Posterior vena cava (tissue), 2 donors: ENCODE measurements at places on chromosomes 6 and 20. TPM values are rescaled to one million over a fixed set of nuclear protein-coding genes. Genes with fewer than 3 reads are reported as not detected.

GRCh38 chr6:81834141-81834681 is 81.7 kb upstream of the TENT5A start:
- DNase-seq, result no peak

DNA sequence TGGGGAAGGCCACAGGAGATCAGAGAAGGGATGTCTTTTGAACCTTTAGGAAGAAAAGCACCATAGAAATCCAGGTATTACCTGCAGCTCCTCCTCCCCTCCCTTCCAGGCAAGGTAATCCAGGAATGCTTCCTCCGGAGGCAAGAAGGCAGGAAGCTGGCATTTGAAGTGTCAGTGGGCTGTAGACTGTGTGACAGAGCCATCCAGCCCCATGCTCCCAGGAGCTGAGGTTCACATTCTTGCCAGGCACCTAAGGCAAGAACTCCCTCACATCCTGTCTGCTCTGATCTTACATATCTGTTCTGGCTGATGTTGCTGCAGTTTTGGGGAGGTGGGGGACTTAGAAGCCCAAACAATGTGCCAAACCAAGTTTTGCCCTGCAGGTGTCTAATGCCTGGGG is 27.8 kb upstream of the SCUBE3 start:
- DNase-seq, result no peak

DNA sequence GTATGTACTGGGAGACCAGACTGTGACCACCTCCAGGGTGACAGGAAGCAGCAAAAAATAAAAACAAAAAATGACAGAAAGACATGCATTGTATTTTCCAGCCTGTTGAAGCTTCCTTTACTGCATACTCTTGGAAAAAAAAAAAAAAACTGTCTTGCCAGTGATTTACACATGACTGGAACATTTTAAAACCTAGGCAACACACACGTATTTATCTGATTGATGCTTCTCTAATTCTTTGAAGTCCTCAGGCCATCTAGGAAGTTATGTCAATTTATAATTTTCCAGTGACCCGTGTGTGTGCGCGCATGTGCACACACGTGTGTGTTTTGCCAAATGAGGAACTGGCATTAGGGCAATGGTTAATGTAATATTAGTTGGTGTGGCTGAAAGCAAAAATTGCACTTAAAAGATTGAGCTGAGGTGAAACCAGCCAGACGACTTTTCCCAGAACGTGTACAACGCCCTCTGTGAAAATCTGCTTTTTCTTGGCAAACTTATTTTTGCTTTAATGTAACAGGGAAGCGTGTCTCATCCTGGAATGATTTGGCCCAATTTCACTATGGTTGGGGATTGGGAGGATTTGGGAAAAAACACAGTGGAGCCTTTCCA is 315.2 kb downstream of the TFAP2A start:
- DNase-seq, result no peak

The KIF25 gene
- total RNA-seq, result not detected

The TREML4 gene
- total RNA-seq, result 0.14 TPM

GRCh38 chr6:169950558-169950957 is 199.1 kb downstream of the ERMARD start:
- no peak for DNase-seq
